ENCODE measurements at places on chromosomes 7 and 10.

DNA sequence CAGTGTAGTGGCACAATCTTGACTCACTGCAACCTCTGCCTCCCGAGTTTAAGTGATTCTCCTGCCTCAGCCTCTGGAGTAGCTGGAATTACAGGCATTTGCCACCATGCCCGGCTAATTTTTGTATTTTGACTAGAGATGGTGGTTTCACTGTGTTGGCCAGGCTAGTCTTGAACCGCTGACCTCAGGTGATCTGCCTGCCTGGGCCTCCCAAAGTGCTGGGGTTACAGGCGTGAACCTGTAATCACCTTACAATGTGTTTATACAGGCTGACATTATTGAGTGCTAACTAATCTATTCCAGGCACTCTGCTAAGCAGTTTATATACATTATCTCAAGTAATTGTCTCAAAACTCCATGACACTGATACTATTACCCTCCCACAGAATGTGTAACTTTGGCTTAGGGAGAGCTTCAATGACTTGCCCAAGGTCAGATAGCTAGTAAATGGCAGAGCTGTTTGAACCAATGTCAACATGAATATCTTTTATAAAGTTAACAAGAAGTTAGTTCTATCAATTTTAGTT, 36.8 kb downstream of the KIFBP start:
- no peak for DNase-seq

DNA sequence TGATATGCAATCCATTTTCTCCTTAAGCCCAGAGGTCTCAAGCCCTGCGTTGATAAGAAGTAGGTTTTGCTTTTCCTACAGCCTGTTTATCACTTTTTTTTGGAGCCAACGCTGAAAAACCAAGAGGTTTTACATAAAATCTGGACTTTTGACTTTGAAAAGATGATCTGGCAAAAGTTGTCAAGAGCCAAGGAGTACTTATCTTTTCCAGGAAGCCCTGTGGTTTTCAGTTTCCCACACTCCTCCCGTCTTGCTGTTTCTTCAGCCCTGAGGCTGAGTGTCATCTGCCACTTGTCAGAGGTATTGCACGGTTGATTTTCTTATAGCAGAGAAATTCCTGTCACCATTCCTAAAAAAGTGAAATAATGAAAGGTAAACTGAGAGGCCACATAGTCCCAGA, 108.7 kb downstream of the TYW1 start:
- DNase-seq: peak; percentile 14

GRCh38 chr7:30147785-30148184, 13.0 kb downstream of the MTURN start:
- DNase-seq: no peak

- no peak for DNase-seq
Observed at GRCh38 chr7:47940088-47941013, 7.9 kb downstream of the PKD1L1 start.

DNA sequence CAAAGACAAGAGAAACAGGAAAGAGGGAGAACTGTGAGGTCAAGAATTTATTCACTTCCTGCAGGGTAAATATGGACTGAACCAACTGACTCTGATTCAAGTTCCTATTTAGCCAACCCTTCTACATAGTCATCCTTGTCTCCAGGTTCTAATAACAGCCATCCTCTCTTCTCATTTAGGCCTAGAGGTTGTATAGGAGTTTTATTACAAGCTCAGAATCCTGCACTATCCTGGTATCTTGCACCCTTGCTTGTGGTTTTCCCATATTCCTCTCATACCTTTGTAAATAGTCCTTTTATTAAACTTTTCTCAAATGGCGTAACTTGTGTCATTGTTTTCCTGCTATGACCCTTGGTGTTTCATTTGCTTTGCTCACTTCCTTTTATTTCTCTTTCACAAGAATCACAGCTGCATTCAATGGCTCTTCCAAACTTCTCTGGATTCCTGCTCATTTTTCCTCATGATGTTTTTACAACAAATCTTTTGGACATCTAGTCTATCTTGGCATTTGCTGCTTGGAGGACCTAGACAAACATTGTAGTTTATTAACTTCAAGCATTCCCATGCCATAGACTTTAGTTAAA, 12.4 kb upstream of the OR2A5 start:
- DNase-seq: no peak

DNA sequence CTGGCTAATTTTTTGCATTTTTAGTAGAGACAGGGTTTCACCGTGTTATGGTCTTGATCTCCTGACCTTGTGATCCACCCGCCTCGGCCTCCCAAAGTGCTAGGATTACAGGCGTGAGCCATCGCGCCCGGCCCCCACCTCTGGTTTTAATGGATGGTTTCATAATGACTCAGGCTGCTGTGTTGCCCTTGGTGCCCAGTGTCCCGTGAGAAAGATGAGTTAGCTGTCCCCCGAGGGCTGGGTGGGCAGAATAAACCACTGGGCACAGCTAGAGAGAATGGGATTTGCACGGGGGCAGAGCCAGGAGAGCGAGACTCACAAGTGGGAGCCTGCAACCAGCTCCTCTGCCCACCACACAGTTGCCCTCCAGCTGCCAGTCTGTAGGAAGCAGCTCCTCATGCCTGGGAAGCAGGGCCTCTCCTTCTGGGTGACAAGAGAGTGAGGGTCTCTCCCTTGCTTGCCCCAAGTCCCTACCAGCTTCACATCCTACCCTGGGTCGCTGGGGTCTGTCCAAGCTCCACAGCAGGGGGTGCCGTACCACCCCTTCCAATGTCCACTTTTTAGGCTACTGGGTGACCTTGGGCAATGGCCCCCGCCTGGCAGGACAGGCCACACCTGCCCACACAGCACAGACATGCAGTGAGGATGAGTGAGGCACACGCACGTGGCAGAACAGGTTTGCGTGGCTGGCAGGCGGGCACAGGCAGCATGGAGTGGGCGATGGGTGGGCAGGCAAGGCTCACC, 16.1 kb upstream of the NDST2 start:
- DNase-seq: peak; percentile 75

DNA sequence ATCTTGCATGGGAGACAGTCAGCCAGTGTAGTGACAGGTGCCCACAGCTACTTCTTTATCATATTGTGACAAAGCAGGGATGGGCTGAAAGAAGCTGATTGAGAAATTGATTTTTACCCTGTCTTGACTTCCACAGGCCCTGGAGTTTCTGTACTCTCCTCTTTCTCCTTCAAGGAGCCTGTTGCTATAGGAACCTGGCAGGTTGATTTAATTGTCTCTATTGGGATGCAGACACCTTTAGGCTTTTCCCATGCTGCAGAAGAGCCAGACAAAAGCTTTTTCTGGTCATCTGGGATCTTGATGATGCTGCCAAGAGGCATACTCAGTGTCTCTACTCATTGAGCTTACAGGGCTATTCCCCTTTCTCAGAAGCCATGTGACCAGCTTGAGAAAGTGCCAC, 754.8 kb downstream of the KCNMA1 start:
- no peak for DNase-seq

- DNase-seq: no peak
Observed at GRCh38 chr7:32068411-32069101, 1.7 kb downstream of the PDE1C start.

GRCh38 chr7:88826222-88826621, 30.7 kb upstream of the TEX47 start:
- DNase-seq: no peak
